ENCODE measurements at places on chromosomes 16 and 17. TPM values are rescaled to one million over a fixed set of nuclear protein-coding genes. Genes with fewer than 3 reads are reported as not detected.
A peak's percentile ranks its signal among the peaks of the same experiment; 100 is the strongest.

- peak; percentile 89 for DNase-seq
Observed at GRCh38 chr17:34998205-34998604, 17.9 kb downstream of the LIG3 start.

DNA sequence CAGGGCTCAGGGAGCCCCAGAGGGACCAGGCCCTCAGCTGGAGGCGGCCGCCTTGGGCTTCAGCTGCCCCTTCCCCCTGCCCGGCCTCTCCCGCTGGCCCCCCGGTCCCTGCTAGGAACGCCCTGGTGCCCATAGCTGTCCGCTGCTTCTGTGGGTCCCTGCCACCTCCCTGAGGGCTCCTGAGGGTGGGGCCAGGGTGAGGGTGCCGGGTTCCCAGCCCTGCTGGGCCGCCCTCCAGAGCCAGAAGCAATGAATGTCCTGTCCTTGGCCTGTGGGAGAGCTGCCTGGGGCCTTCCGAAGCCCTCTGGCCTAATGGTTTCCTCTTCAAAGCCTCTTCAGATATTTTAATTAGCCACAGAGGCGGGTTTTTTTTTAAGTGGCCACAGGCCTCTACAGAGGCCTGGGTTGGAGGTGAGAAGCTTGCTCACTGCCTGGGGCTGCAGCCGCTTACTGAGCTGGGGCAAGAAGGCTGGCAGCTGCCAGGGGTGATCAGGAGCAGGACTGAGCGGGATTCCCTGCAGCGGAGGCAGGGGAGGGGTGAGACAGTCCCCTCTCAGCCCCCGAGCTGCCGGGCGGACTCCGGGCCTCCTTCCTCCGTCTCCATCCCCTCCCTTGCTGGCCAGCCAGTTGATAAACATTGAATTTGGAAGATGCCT lies 9.9 kb downstream of the CENPX start:
- DNase-seq, result no peak

GRCh38 chr17:66957951-66958579 lies 6.4 kb upstream of the CACNG4 start:
- no peak for DNase-seq

DNA sequence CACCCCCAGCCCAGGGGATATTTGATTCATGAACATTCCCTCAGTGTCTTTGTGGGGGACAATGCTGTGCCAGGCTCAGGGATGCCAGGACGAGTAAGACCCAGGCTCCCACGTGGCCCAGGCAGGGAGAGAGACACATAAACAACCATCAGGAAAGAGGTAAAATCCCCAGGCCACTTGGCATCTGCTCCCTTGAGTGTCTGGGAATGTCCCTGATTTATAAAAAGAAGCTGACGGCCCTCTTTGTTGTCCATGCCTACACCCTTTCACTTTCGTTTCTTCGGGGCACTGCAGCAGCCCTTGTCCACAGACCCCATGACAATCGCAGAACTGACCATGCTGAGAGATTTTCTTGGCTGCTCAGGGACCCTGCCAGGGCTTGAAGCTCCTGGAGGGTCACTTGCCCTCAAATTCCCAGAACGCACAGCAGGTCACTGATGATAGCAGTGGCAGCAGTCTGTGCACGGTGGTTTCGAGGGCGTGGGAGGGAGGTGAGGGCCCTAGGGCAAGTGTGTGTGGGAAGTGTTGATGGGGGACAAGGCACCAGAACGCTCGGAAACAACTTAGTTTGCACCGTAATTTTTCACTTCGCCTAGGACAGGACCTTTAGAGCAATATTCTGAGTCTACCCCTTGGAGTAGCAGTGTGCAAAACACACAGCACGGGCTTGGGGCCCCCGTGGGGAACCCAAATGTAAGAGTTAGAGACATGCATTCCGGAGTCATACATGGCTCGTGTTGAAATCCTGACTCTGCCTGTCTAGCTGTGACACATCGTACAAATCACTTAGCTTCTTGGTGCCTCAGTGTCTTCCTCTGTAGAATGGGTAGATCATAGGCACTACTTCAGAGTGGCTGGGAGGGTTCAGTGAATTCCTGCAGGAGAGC lies 4.7 kb downstream of the NOD2 start:
- no peak for DNase-seq

GRCh38 chr17:79078476-79079190 lies 4.0 kb downstream of the ENGASE start:
- no peak for DNase-seq

The RNF222 gene
- total RNA-seq, result not detected

The SMG1 gene
- total RNA-seq, result 112 TPM

Measured in sigmoid colon (tissue), 7 donors.